Right ventricle myocardium superior (tissue), 1 donor: ENCODE measurements at places on chromosomes 12 and 14.
A peak's percentile ranks its signal among the peaks of the same experiment; 100 is the strongest.

DNA sequence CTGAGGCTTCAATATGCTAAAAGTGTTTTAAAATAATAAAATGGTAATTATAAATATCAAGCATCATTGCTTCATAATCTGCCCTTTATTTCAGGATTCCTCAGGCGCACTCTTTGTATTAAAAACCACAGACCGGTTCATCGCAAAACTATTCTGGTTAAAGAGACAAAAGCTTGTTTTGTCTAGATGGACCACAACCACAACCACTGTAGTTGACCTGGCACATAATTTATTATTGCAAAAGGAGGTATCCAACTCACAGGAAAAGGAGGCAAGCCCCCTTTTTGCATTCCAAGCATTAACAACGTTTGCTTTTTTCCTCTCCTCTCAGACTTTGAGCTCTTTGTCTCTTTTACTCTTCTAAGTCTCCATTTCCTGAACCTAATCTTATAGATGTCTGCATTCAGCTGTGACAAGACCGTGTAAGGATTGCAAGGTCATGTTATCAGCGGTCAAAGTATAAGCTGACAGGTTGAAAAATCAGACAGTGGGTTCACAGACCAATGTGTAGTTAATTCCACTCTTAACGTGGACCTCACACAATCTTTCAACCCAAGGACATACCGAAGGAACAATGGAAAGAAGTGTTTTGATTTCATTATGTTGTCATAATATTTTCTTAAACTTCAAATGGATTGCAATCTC lies 1057.6 kb downstream of the GALC start:
- DNase-seq = no peak

GRCh38 chr12:41962171-41962572 lies 182.5 kb downstream of the GXYLT1 start:
- DNase-seq = peak; percentile 54

DNA sequence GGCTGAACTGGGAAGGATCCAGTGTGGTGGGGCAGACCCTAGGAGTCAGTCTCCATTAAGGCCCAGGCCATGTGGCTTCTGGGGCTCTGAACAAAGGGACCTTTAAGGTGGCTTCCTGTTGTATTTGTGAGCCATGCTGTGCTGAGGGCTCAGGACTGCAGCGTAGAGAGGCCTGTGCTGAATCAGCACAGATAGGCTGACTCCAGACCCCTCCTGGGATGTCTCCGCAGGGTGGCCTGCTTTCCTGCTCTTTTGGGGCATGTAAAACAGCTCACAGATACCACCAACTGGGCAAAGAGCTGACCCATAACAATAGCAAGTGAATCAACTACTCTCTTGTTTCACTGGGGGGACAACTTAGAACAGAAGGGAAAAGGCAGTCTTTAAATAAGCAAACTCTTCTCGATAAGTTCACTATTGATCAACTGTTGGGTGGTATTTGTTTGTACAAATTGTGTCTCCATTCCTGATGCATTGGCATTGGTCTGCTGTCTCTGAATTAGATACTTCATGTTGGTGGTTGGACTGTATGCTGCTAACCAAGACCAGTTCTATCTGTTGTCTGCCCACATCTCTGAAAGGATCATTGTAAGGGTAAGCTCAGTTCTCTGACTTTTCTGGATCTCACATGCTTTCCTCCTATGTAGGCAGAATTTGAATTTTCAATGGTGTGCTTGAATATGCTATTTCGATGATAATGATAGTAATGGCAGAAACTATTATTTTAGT lies 71.8 kb downstream of the MYRFL start:
- DNase-seq = no peak

GRCh38 chr12:58412461-58413060 lies 471.2 kb downstream of the ATP23 start:
- no peak for DNase-seq

DNA sequence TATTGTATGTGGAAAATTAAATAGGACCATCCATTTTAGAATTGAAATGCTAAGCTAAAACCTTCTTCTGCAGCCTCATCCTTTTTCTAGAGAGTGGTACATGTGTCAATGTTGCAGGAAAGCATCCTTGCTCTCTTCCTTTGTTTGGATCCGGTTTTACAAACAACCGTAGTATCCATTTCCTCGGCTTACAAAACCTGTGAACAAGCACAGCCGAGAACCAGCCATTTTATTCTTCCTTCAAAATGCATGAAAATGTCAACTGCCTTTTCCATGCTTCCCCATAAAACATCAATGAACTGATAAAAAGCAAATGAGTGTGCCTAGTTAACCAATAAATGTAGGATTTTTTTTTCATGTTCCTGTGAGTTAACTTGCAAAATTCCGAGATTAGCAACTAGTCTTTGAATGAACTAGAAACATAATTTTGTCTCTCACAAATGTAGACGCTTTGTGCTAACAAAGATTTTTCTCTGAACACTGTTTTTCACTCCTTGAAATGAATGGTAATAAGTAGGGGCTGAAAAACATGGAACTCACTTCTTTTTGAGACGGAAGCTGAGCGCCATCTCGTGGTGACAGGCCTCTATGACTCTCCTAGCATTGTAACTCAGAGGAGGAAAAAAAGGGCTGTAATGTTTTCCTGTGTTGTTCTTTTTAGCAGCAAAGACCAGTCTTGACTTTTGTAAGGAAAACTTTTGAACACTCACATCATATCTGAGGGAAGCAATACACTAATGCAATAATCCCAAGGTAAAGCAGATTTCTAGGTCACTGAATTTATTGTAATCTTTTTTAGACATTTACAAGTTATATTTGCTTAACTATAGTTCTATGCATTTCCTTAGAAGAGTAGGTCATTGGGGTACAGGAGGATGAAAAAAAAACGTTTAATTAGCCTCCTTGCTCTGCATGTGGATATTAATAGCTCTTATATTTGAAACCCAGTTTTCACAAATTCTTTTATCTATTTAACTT lies 157.4 kb upstream of the FOXG1 start:
- no peak for DNase-seq

DNA sequence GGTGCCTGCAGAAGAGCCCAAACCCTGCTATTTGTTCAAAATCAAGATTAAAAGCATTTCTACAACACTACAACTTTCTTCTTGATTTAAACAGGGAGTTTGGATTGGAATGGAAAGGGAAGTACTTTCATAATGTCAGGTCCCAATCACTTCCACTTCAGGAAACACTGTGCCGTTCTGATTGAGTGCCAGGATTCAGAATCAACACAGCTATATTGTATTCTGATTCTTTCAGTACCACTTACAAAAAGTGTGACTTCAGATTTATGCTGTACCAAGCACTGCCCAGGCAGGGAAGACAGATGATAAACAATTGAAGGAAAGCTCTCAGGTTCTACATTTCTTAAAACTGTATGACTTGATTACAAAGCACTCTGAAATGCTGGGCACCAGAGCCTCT lies 3.2 kb downstream of the TDP1 start:
- no peak for DNase-seq

DNA sequence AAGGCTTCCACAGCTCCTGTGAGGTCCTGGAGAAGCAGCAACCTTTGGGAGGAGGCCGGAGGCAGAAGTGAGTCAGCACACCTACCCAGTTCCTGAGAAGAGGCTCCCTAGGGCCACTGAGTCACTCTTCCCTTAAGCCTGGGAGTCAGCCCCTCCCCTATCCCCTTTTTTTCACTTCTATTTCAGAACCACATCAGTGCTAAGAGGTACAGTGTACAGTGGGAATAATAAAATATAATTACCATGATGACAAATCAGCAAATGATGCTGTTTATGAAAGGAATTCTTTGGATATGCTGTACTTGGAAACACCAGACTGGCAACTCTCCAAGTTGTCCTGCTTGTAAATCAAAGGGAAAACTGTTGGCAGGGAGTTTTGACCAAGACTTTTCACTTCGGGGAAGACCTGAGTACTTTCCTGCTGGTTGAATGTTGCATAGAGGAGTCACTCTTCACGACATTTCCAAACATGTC lies 7.8 kb upstream of the TBPL2 start:
- no peak for DNase-seq
